ENCODE measurements at places on chromosomes 11 and 22.

GRCh38 chr11:59671471-59671870 is 2.6 kb upstream of the PATL1 start:
- DNase-seq, result no peak

GRCh38 chr11:28815110-28815509 is 706.9 kb downstream of the METTL15 start:
- DNase-seq, result no peak

GRCh38 chr11:1123970-1124369 is 33.8 kb upstream of the MUC5AC start:
- no peak for DNase-seq

DNA sequence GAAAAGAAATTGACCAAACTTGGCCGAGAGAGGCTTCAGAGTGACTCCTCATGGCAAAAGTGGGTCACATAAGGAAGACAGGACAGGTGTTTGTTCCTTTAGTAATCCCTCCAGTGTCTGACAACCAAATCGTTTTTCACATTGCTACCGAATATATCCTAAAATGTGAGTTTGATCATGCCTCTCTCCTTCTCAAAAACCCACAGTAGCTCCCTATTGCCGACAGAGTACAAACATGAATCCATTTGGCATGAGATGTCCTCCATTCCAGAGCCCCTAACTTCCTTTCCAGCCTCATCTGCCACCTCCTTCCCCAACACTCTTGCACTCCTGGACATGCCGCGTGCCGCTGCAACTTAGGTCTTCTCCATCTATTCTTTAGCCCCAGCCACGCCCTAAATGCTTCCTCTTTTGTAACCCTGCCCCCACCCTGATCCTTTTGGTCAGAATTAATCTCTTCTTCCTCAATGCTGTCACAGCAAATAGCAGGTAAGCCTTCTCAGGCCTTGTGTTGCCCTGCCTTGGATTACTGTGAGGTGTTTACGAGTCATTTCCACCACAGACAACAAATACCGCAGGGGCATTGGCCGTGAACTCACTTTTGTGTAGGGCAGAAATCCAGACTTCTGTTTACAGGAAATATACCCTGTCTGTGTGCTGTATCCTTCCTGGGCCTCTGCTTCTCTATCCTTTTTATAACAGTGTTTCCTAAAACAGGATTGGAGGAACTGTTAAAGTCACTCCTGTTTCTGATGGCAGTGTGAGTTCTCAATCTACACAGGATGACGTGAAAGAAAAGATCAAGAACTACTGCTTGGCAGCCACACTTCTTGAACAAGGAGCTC is 66.0 kb upstream of the FTH1 start:
- peak; percentile 29 for DNase-seq

DNA sequence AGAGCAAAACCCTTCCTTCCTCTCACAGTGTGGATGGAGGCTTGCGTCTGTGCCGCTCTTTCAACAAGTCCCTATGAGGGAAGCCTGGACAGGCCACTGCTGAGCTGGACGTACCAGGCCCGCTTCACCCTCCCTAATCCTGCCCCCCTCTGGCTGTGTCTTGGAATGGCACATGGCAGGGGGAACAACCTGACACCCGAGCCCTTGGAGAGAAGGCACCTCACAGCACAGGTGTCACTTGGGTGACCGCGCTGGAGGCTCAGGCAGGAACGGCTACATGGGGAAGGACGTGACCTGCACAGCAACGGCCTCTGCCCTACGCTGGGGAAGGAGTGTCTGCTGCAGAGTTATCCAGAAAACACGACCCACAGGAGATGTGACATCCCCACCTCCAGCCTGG is 11.0 kb downstream of the CARS1 start:
- DNase-seq, result no peak

DNA sequence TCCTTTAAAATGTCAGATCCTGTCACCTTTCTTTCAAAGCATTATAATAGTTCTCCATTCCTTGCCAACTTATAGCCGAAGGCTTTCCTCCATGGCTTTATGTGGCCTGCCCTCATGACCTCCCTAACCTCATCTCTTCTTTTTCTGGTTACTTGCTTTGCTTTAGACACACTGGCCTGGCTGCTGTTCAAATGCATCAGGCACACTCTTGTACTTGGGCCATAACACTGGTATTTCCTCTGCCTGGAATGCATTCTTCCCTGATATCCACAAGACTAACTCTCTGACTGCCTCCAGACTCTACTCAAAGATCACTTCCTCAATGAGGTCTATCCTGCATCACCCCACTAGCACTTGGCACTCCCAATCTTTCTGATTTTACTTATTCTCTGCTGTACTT is 710.3 kb downstream of the KCNA4 start:
- no peak for DNase-seq

DNA sequence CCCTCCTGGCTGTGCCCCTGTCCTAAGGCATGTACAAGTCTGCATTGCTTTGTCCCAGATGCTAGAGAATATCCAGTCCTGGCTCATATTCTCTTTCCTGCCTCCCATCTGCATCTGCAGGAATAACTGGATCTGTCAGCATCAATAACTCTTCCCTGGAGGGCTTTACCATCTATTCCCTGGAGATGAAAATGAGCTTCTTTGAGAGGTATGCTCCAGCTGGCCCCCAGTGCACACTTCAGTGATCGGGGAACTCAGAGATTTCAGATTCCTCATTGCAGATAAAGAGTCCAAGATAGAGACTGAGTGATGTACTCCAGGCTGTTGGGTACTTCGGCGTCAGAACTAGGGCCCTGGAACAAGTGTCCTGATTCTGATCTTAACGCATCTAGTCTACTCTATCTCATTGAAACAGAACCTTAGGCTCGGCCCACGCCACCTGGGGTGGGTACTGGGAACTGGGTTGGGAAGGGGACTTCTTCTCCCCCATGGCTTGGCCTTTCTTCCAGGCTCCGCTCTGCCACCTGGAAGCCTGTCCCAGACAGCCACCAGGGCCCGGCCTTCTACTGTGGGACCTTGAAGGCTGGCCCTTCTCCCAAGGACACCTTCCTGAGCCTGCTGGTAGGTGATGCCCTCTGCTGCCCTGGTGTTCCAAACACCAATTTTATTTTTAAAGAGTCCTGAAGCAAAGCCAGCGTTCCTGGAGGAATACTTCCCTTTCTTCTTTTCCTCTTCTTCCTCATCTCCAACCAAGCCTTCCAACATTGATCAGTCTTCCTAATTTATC is 17.8 kb upstream of the GLB1L2 start:
- no peak for DNase-seq

GRCh38 chr11:957212-957920 is 31.7 kb downstream of the AP2A2 start:
- no peak for DNase-seq

DNA sequence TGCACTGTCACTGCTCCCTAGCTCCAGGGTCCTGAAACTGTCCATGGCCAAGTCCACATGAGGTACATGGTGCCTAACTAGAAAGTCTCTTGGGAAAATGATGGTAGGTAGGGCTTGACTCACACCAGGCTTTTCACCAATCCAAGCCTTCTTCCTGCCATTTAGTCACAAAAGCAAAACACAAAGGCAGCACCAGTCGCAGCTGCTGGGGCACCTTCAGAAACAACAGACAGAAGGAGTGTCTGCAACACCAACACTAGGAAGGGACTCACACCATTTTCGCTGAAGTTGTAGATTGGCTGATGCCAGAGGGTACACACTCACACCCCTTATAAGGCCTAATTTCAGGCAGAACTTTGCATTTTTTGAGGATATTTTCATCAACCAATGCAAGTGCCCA is 55.7 kb downstream of the SYTL2 start:
- no peak for DNase-seq

- no peak for DNase-seq
Measured at GRCh38 chr11:90220391-90220790, 2.5 kb downstream of the CHORDC1 start.

DNA sequence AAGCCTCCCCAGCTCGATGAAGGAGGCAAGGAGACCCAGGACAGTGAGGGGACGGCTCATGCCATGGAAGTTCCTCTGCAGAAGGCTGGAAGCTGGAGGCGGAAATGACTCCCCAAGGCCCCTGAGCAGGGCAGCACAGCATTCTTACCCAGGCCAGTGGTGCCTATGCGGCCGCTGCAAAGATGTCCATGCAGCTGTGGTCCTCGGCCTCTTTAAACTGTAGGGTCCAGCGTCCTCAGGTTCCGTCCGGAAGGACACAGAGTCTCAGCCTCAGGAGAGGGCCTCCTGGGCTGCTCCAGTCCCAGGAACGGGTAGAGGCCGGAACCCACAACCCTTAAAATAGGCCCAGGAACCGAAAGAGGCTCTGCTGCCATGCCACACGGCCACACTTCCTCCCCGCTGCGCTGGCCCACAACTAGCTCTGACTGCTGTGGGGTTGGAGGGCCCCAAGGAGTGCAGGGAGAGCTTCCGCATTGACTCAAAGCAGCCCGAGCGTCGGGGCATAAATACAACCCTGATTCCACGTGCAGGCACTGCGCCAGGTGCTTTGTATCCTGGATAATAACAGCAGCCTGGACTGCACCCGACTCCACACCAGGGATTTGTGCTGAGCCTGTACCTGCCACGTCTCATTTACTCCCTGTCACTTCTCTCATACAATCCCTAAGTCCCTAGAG is 5.5 kb downstream of the KIAA0930 start:
- DNase-seq, result no peak
